ENCODE measurements at places on chromosomes 7 and 10.

DNA sequence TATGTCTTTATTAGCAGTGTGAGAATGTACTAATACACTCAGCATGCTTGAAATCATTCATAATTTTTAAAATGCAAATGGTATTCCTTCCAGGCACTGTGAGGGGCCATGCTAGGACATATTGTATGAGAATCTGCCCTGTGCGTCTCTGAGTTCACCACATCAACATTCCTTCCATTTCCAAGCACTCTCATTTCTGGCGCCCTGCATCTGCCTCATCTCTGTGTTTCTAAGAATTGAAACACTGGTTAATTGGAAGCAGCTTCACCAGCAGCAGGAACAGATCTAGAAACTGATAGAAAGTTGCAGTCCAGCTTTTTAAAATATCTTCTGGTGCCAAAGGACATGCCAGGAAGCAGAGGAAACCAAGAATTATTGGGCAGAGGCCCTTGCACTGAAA, 555.9 kb upstream of the DPP6 start:
- no peak for DNase-seq

GRCh38 chr10:126634911-126635310, 35.6 kb downstream of the C10orf90 start:
- DNase-seq, result peak; percentile 67

- DNase-seq, result no peak
Observed at GRCh38 chr10:44306762-44307161, 78.1 kb downstream of the CXCL12 start.

DNA sequence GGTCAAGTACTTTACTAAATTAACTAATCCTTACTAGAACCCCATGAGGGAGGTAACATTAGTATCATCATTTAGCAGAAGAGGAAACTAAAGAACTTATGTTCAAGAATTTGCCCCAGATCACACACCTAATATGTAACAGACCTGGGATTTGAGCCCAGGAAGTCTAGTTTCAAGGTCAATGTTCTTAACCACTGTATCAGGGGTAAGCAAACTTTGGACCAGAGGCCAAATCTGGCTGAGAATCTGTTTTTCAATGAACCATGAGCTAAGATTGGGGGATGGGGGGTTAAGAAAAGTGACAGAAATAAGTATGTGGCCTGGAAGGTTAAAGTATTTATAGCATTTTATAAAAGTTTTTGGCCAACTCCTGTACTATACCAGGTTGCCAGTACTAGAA, 95.1 kb downstream of the ZNF248 start:
- no peak for DNase-seq

DNA sequence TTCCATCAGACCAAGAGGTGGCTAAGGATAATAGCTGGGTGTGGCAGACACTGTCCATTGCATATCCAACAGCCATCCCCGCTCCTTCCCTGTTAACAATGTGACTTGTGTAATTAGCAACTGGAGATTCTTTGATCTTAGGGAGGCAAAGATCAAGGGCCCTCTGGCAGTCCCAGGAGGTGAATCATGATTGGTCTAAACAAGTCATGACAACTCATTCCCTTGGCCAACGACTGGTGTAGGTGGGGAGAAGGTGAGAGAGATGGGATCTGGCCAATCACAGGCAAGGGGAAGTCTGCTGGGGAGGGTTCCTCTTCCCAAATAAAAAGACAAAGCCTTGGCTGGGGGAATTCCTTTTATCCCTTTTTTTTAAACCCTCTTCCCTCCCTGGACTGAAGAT, 46.2 kb upstream of the COMTD1 start:
- no peak for DNase-seq

DNA sequence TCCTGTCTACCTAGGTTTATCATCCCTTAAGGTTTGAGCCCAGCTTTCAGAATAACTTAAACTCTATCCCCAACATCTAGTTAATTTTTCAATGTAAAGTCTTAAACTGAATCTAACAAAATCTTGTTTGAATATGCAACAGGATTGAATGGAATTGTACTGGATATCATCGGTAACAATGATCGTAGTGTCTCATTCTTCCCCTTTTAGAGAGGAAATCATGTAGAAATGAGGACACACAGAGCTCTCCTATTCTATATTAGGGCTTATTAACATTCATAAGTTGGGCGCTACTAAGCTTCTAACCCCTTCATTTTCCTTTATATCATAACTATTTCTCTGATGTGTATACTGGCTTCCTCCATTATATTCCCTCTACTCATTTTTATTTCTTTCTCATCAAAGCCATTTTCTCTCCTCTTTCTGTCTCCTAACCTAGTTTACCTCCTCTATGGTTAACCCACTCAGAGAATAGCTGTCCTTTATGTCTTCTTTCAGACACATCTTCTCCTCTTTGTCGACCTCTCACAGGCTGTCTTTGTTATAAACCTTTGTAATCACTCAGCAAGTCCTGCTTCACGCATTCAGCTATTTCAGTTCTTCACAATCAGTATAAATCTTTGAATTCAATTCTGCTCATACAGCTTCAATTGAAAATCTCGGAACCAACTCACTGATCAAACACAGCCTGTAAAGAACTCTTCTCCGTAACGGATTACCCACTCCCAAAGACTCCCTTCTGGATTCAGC, 1019.0 kb upstream of the C7orf33 start:
- no peak for DNase-seq

DNA sequence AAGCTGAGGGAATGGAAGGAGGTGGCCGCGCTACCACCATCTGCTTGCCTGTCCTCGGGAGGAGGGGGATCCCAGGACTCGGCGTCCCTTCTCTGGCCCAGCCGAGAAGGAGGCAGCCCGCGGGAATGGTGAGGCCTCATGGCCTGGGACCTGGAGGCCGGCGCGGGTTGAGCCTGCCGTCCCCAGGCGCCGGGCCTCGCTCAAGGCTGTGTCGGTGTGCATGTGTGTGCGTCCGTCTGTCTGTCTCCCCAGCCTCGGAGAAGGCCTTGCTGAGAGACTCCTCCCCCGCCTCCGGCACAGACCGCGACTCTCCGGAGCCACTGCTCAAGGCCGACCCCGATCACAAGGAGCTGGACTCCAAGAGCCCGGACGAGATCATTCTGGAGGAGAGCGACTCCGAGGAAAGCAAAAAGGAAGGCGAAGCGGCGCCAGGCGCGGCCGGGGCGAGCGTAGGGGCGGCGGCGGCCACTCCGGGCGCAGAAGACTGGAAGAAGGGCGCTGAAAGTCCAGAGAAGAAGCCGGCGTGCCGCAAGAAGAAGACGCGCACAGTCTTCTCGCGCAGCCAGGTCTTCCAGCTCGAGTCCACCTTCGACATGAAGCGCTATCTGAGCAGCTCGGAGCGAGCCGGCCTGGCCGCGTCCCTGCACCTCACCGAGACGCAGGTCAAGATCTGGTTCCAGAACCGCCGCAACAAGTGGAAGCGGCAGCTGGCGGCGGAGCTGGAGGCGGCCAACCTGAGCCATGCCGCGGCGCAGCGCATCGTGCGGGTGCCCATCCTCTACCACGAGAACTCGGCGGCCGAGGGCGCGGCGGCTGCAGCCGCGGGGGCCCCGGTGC, 1.3 kb downstream of the HMX3 start:
- DNase-seq, result no peak

DNA sequence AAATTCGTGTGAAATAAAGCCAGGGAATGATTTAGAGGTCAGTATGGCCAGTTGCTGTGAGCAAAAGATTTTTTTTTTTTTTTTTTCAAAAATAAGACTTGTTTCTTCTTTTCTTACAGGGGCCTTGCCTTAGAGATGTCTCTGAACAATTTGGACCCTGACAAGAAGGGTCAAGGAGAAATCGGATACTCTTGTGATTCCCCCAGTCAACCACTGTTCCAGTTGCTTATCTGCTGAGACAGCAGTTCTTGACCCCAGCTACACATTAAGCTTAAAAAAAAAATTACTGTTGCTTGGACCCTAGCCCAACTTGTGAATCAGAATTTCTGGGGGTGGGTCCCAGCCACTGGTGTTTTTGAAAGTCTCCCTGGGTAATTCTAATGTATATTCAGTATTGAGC, 12.0 kb upstream of the FMC1 start:
- DNase-seq, result no peak

- no peak for DNase-seq
Observed at GRCh38 chr7:148570510-148570909, 20.1 kb upstream of the C7orf33 start.

DNA sequence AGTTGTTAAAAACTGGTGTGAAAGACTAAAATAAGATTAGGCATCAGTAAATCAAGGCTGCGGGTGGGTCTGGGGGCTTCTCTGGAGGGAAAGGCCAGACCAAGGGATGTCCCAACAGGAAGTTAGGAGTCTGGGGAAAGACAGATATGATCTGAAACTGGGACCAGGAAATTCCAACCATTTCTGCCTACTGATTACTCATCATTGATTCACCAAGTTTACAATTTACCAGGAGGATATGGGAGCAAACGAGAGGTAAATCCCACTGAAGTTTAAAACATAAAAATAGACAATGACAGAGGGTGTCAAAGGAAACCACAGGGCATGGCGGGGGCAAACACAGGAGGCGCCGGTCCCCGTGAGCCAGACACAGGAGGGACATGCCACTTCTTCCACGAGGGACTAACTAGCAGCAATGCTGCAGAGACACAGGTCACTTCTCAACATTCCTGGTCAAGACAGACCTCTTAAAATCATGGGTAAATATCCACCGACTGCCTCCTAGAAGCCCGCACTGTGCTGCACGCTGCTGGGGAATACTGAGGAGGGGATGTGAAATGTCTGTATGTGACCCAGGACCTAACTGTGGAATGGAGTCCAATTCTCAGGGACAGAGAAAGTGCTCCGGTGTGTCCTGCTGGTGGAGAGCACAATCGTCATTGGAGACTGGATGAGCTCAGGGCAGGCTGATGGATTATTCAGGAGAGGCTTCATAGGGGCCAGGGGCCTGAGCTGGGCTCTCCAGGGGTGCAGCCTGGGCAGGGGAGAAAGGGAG, 153.4 kb upstream of the KLF14 start:
- DNase-seq, result no peak

- DNase-seq, result no peak
Observed at GRCh38 chr7:90383861-90384260, 19.4 kb upstream of the CLDN12 start.

- DNase-seq, result no peak
Observed at GRCh38 chr7:5424749-5425506, 1.3 kb upstream of the TNRC18 start.

GRCh38 chr7:521221-522070, 1.8 kb upstream of the PDGFA start:
- DNase-seq, result peak; percentile 60

DNA sequence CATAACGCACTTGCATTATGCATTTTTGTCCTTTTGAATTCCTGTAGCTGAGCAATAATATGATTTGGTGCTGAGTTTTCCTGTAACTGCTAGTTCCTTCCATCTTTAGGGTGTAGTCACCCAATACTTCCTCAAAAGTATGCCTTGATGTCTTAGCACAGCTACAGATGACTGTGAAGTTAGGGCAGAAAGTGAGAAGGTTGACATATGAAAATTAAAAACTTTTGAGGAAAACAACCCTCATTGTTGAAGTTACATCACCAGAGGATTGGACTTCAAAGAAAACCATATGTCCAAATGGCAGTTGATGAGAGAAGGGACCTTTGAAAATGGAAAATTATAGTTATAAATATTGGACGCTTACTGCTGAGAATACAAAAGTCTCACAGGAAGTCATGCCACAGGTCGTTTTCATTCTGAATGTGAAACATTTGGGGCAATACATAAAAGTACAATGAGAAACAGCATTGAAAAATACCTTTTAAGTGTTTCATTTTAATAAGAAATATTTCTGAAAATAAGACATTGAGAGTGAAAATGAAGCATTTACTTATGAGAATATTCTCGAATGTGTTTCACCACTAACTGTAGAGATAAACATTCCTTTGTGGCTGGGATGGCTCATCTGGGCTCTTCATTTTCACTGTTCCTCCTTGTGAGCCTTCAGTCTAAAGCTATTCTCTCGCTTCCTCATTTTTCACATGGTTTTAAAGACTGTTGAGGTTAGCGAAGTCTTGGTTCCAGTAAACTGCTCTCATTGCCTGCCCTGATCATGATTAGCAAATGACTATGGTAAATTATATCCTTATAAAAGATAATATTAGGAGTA, 61.4 kb upstream of the NME8 start:
- no peak for DNase-seq

GRCh38 chr7:108809356-108809755, 239.7 kb downstream of the DNAJB9 start:
- no peak for DNase-seq

DNA sequence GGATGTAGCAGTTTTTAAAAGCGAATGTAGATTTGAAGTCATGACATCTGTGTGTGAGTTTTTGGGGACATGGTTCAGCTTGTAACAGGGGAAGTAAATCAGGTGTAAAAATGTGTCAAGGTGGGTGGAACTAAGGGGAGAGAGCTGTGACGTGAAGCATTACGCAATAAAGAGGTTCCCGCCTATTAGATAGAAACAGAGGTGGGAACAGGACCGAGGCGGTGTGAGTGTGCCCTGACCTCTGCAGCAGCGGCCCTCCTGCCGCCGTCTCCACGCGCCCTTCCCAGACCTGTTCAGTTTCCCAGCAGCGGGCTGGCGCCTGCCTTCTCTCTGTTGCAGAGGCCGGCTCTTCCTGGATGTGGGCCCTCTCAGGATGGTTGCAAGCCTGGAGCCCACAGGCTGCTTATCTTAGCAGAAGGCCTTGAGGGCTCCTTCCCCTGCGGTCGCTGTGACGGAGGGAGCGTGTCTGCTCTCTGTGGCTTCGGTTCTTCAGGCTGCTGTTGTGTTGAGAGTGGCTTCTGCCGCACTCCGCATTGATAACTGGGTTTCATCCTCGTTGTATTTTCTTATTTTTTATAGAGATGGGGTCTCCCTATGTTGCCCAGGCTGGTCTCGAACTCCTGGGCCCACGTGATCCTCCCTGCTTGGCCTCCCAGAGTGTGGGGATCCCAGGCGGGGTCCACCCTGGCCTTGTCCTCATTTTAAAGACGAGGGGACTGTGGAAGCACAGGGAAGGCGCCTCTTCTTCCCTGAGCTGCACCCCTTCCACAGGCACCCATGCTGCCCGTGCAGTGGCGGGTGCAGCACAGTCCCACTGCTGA, 65.0 kb downstream of the DNAJB6 start:
- no peak for DNase-seq

GRCh38 chr10:20013991-20014750, 197.9 kb downstream of the PLXDC2 start:
- no peak for DNase-seq

DNA sequence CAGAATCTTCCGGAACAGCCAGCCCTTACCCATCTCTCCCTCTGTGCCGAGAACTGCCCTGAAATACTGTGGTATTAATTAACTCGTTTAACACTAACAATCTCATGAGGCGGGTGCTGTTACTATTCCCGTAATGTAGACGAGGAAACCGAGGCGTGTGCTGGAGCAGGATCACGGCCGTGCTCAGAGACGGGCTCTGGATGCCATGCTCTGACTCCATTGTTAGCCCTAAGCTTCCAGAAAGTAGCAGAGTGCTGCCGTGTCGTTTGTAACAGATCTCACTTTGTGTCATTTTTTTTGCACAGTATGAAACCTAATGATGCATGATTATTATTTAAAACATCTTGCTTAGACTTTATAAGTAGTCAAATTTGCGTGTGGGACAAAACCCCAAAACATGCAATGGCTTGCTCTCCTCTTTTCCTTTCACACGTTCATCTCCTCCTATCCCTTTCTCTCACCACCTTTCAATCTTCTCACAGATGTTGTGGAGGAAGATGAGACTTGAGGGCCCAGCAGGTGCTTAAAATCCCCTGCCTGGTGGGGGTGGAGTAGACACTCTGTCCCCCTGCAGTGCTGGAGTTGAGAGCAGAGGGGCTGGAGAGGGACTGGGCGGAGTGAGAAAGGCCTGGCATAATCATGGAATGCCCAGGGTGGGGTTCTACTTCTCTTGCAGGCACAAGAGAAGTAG, 482 bp upstream of the ACTR3C start:
- no peak for DNase-seq

GRCh38 chr7:151415375-151416105, 5.7 kb upstream of the WDR86 start:
- no peak for DNase-seq
